ENCODE measurements at places on chromosomes 5 and 9.

DNA sequence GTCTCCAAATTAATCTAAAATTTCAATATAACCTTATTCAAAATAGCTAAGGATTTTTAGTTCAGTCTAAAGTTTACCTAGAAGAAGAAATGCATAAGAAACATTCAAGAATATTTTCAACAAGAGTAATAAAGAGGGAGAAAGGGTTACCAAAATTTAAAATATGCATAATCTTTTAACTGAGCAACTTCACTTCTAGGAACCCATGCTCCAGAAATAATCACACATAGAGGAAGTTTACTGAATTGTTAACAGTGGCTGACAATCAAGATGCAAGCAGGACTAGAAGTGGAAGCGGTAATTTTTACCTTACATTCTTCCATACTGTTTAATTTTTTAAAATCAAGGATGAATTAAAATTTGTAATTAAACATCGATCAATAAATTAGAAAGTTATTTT, 1.9 kb downstream of the PJA2 start:
- DNase-seq = no peak

DNA sequence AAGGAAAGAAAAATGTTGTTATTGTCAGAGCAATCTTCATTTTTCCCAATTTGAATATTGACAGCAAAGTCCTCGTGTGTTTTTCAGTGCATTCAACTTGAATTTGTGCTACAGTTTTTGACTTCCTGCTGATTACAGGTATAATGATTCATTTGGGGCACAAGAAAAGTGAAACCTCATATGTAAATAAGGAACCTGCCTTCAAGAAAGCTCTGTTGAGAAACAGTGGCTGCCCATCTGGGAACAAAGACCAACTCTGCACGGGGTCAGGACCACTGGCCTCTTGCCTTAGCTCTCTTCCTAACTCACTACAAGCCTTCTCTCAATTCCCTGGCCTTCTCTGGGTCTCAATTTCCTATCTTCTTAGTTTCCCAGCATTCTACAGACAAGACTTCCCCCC, 21.0 kb downstream of the TIMD4 start:
- DNase-seq = no peak

DNA sequence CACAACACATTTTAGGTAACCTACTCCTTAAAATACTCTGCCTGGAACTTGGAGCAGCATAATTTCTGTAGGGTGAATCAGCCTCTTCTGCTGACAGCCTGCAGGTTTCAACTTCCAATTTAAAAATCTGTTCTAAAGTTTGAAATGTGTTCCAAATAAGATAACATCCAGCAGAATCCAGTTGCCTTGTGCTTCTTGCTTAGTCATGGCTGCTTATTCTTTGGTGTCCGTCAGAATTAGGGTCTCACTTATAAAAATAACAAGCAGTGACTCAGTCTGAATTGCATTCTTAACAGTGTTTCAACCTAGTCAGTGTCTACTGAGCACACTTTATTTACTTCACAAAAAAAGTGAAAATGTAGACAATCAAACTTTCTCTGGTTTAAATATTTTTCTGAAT, 3.7 kb downstream of the CDH6 start:
- no peak for DNase-seq

DNA sequence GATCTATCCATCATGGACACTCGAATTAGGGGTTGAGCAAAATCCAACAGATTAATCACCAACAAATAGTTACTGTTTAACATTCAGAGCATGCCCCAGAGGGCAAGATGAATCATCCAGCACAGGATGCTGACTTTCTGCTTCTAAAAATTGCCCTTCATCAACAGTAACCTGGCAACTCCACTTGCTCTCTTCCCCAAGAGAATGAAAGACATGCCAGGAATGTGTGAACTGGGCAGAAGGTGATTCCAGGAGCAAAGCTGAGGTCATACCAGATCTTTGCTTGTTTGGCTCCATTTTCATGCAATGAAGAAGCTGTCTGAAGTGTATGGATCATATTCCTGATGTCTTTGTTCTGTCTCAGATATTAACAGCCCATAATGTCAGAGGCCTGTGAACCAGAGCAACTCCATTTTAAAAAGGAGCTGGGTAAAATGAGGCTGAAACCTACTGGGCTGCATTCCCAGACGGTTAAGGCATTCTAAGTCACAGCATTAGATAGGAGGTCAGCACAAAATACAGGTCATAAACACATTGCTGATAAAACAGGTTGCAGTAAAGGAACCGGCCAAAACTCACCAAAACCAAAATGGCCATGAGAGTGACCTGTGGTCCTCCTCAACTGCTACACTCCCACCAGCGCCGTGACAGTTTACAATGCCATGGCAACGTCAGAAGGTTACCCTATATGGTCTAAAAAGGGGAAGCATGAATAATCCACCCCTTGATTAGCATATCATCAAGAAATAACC, 2.5 kb upstream of the ZNF367 start:
- no peak for DNase-seq

- DNase-seq = no peak
Observed at GRCh38 chr5:38384396-38384795, 126.0 kb downstream of the EGFLAM start.

GRCh38 chr9:130526854-130527650, 52.3 kb upstream of the FUBP3 start:
- no peak for DNase-seq

DNA sequence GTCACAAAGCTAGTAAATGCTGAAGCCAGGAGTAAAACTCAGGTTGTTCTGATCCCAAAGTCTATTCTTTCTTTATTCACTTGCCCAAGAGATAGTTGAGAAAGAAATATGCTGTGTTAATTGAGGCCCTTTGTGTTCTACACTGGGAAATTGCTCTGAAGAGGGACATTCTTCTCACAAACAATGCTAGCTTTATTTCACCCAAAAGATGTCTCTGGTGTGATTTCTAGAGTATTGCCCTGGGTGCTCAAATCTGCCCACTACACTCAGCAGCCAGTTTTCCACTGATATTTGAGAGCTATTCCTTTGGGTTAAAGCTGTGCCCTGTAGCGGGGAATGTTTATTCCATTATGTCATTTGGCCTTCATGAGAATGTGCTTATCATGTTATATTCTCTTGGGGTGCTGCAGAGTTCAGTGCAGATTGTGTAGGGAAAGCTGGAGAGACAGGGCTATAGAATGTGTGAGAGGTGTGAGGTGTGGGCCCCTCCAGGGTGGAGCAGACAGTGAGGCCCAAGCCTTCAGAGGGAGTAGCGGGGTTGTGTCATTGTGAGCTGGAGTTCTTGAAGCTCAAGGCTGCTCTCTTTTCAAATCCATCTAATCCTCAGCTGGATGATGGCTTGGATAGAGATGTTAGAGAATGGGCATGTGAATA, 21.0 kb upstream of the C5orf63 start:
- no peak for DNase-seq

DNA sequence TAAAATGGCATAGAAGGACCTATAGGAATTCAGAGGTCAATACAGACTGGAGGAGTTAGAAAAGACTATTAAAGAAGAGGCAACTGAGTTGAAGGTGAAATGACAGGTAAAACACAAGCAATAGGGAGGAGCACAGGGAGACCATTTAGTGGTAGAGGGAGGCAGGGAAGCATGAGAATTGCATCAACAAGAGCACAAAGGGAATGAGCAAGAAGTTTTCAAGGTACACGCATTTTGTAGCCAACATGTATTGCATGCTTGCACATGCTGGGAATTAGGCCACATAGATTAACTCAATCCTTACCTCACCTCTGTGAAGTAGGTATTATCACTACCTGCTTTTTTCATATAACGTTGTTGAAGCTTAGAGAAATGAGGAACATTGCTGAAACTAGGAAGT, 42.3 kb downstream of the PLPP1 start:
- DNase-seq = no peak

GRCh38 chr9:32899181-32899580, 102.2 kb downstream of the APTX start:
- DNase-seq = no peak

DNA sequence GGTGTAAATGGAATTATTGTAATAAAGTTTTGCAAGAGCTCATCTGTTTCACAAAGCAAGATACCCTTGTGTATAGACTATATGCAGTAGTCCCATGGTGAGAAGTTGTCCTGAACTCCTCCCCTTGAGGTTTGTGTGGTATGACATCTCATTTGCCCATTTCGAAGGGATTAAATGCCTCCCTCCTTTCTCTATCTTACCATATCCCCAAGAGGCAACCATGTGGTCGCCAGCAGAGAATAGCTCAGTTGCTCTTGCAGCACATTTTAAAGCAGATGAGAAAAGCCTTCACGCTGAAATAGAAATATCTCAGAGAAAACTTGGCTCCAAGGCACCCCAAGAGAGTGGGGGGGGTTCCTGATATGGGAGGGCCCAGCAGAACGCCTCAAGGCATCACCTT, 4.6 kb downstream of the SEMA6A start:
- DNase-seq = no peak

GRCh38 chr9:90393365-90394152, 249.1 kb downstream of the DIRAS2 start:
- no peak for DNase-seq

DNA sequence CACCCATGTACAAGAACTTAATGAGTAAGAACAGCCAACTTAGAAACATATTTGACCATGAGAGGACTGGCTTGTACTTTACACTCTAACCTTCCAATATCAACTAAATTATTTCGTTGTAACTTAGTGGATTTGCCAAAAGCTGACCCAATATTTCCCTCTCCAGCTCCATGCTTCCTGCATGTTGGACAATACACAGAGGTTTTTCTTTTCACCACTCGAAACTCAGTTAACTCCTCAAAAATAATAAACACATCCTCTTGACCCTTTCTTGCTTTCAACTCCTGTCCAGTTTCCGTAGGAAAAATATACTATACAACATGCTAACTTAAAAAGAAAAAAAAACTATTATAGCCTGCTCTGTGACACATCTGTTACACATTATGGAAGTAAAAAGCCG, 188.9 kb downstream of the MPDZ start:
- DNase-seq = no peak

- no peak for DNase-seq
Observed at GRCh38 chr5:55600086-55600485, 65.3 kb upstream of the PLPP1 start.

GRCh38 chr5:116574367-116575325, at the start of gene SEMA6A:
TSS of gene SEMA6A (minus strand) at chr5:116574823. CDS start at chr5:116504944, 69,879 bp downstream.
- peak; percentile 75 for DNase-seq

DNA sequence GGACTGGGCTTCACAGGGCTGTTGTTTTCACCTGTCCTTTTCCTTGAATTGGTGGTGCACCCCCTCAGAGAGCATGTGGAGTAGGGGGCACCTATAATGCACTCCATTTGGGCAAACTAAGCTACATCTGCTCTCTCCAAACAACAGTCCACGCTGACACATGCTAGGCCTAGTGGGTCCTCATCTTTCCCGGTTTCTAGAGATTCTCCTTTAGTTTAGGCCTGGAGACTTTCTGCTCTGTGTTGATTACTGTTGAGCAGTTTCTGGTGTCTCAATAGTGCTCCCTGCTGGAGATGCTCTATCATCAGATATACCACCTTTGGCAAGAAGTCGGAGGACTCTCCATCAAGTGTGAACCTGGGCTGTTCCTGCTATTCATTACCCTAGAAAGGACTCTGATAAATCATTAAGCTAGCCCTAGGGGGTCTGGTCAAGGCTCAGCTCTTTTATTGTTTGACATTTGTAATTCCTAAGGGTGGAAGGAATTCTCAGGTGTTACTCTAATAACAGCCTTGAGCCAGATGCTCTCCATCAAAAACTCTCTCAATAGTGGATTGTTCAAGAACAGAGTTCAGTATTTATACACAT, 64.0 kb upstream of the FYB1 start:
- DNase-seq = peak; percentile 39

DNA sequence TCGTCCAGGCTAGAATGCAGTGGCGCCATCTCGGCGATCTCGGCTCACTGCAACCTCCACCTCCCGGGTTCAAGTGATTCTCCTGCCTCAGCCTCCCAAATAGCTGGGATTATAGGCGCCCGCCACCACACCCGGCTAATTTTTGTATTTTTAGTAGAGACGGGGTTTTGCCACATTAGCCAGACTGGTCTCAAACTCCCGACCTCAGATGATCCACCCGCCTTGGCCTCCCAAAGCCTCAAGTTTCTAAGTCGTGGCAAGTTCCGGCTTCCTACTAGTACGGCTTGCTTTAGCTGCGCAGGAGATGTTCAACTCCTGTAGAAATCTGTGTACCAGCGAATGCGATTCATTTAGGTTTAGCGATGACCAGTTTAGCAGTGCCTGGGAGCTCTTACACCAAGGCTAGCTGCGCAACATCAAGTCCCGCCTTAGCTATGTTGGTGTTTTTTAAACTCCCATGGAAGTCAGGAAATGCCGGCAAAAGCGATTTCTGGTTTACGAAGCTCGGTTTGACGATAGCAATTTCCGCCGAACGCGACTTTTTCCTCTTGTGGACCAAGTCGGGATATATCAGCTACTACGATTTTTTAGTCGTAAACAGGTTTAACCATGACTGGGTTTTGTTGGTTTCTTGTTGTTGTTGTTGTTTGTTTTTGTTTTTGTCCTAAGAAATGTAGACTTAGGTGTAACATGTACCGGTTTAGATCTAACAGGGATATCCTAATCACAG, 46.4 kb downstream of the ANXA2R start:
- peak; percentile 51 for DNase-seq

- no peak for DNase-seq
Observed at GRCh38 chr5:109411627-109412026, 1.9 kb upstream of the PJA2 start.

DNA sequence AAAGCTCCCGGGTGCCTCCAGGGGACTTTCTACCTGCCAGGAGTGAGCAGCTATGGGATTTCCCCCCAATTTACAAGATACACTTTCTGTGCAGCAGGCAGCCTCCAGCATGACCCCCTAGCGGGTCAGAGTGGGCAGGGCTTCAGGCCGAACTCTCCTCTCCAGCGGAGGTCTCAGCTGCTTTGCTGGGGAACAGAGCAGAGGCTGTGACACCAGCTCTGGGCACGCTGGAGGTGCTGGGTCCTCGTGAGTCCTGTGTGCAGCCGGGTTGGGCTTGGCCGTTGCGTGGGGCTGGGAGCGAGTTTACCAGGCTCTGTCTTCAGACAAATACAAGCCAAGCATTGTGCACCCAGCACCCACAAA, 2.9 kb downstream of the NRARP start:
- DNase-seq = no peak

DNA sequence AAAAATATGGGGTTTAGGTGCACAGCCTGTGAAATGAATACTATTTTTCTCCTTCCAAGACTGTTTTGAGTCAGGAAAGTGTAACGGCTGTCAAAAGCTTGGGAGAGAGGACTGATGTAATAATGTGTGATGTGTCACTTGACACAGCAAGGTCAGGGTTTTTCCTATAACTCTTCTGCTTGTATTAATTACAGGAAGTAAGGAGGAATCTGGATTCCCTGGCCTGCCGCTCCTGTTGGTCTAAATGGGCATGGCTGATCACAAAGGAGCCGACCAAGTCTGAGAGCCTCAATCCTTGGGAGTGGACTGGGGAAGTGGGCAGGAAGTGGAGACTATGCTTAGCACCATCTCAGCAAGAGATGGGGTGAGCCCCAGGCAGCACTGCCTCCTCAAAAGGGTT, 16.7 kb upstream of the SLC28A3 start:
- DNase-seq = no peak

Data from activated naive CD8-positive, alpha-beta T cell treated with anti-CD3 and anti-CD28 coated beads, Interleukin-2, amount 50 U/mL, for 24 hours (primary cell).